Renal pelvis (tissue), 12 donors: ENCODE measurements at places on chromosomes 11 and 22.

- DNase-seq = no peak
These were observed 12.8 kb upstream of the FGF3 start for GRCh38 chr11:69831985-69832384.

DNA sequence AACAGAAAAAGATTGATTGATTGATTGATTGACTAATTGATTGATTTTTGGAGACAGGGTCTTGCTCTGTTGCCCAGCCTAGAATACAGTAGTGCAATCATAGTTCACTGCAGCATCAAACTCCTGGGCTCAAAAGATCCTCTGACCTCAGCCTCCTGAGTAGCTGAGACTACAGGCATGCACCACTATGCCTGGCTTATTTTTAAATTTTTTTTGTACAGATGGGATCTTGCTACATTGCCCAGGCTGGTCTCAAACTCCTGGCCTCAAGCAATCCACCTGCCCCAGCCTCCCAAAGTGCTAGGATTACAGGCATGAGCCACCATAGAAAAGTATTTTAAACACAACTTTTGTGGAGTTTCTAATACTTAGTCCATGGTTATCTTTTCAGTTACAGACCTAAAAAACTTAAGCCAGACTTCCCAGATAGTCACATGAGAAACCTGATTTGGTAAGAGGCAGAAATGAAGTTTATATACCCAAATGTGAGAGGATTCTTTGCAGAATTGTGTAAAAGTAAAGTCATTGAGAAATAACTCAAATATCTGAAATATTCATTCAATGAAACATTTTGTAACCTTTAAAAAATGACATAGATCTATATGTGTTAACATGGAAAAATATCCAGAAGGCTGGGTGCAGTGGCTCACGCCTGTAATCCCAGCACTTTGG, 186.5 kb downstream of the SWAP70 start:
- no peak for DNase-seq

DNA sequence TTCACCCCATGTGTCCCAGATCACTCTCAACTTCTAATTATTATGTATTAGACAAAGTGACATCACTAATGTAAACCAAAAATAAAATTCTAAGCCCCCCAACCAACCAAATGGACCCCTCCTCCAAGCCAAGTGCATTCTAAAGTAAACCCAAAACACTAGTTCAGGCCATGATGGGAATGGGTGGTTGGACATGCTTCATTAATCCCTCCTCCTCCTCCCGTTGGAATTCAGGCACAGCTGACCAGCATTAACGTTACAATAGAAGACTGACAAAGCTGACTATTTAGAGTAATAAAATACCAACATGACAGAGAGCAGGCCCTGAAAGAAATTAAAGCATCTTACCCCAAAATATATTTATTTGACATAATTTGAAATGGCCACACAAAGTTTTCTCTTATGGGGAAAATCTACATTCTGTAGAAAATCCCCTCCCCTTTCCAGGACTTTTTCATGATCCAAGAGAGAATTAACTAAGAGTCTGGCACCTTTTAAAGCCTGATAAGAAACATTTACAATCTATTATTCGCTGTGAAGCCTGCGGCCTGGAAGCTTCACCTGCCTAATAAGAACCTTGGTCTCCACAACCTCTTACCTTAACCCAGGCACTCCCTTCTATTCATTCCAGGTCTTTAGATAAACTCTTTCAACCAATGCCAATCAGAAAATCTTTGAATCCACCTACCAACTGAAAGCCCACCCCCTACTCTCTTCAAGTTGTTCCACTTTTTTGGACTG, 948.5 kb upstream of the CCDC90B start:
- DNase-seq = no peak

DNA sequence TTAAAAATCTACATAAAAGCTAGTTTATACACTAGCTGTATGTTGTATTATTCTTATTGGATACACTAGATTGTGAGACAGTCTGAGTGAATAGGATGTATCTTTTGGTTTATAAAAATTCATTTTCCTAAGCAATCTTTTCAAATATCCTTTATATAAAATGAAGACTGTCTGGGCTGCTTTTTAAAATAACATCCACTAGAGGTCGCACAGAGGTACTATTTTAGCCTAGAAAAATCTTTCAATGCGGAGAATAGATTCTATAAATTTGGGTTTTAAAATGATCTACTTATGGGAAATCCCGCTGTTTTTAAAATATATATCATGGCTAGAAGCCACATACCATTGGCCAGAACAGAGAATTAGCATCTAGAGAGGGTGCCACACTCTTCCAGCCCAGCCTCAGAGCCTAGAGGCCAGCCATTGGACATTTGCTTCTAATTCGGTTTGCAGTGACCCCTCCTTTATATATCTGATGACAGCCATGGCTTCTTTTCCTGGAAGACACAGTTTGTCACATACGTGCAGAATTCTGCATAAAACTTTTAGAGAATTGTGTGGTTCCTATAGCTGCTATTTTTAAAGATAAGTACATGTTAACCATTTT, 7.3 kb downstream of the C11orf97 start:
- peak; percentile 30 for DNase-seq

DNA sequence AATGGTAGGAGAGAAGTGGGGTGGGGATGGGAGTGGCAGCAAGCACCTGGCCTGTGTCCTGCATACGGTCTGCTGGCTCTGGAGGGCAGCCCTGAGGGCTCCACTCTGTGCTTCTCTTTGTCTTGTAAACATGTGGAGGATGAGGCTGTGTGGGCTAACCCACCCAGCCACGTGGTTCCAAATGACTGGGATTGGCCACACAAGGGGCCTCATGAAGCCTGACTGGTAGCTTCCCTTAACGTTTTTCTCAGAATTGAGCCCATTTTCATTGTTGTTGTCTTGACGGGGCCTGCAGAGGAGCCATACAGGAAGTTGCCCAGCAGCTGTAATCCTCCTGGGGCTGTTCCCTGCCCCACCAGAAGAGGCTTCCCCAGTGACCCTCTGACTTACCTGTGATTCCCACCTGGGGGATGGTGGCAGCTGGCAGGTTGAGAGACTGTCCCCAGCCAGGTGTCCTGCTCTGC, 18.0 kb downstream of the DERL3 start:
- no peak for DNase-seq

GRCh38 chr22:39256979-39257378, 12.2 kb upstream of the PDGFB start:
- DNase-seq = no peak

GRCh38 chr11:116072601-116073410, 568.6 kb upstream of the CADM1 start:
- DNase-seq = no peak

- DNase-seq = no peak
These were observed 6.5 kb upstream of the UCP2 start for GRCh38 chr11:73989156-73989555.

DNA sequence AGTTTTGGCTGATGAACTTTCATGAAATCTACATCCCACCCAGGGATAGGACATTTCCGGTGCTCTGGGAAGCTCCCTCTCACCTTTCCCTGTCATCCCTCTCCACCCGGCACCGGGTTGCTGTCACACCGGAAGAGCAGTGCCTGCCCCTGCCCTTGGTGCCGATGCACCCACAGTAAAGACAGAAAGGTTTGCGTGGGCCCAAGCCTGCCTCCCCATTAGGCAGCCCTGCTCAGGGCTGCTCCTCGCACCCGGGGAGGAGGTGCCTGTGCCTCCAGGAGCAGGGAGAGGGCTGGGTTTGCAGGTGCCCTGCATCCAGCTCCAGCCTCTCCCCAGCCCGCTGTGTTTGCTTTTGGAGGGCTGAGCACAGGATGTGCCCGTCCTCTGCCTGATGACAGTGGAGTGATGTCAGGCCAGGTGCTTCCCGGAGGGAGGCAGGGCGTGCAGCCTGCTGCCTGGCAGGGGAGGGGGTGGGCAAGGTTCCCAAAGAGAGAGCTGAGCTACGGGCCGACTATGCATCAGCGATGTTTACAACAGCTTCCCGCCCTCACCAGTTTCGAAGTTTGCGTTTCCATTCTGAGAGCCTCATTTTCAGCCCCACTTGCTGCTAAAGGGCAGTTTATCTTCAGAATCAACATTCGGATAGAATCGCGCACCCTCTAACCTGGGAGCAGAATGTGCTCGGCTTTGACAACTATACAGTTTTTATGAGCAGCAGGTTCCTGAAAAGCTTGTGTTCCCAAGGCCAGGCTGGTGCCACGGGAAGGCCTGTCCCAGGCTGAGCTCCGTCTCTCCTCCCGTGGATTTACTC, 83.2 kb upstream of the CLDN5 start:
- DNase-seq = no peak

- DNase-seq = no peak
These were observed 83.2 kb downstream of the KIAA1671 start for GRCh38 chr22:25035715-25036114.

GRCh38 chr11:120134931-120135228, 3.0 kb downstream of the TRIM29 start:
- DNase-seq = no peak

DNA sequence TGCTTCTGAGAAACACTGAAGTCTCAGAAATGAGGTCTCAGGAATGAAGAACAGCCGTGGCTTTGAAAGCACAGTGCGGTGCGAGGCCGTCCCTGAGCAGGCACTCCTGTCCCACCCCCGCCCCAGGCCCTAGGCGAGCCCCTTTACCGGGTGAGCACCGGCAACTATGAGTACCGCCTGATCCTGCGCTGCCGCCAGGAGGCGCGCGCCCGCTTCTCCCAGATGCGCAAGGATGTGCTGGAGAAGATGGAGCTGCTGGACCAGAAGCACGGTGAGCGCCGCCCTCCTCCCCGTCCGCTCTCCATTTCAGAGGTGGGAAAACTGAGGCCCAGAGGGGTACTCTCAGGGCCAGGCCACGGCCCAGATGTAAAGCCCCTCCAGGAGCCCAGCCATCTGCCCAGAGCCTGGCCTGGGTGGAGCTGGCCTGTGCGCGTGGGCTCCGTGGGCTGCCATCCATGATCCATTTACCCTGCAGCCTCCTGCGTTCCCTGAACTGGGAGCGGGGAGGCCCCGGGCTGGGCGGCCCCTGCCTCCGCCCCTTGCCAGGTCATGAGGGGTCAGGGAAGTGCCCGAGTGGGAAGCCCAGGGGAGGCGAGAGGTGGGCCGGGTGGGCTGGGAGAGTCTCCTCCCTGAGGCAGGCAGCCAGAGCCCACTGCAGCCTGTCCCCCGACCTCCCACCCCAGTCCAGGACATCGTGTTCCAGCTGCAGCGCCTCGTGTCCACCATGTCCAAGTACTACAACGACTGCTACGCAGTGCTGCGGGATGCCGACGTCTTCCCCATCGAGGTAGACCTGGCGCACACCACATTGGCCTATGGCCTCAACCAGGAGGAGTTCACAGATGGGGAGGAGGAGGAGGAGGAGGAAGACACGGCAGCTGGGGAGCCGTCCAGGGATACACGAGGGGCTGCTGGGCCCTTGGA, 9.5 kb downstream of the SLC16A8 start:
- no peak for DNase-seq
